Activated CD4-positive, alpha-beta T cell treated with anti-CD3 and anti-CD28 coated beads, Interleukin-2, amount 10 ng/mL, durations not matched to agents 7 days and 5 days (primary cell): ENCODE measurements at places on chromosomes 1 and 21.
A peak's percentile ranks its signal among the peaks of the same experiment; 100 is the strongest.

DNA sequence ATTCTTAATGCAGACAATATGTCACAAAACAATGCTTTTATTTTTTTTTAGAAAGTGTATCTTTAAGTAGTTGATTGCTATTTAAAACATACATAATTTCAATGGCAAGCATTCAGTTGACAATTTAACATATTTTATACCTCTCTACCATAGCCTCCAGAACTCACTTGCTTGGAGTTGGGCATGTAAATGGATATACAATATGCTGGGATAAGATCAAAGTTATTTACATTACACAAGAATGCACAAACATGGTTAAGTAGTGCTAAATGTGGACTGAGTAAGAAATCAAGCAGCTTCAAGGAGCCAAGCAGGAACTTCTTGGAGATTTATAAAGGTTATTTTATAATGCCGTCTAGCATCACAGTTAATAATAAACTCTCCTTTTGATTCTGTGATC, 17.0 kb downstream of the CLCA4 start:
- DNase-seq = no peak

DNA sequence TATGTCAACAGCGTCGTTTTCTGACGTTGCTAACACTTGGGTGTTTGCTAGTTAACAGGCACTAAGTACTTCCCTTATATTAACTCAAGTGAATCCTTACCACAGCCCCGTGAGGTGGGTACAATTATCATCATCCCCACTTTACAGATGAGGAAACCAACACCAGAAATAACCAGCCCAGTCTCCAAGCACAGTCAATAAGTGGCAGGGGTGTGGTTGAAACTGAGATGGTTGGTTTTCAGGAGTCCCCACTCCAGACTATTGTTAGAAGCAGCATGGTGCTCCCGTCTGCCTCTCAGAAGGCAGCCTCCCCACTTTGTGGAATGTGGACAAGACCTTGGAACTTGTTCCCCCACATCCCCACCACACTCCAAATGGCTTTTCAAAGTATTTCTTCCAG, 45.7 kb upstream of the ACOT11 start:
- DNase-seq = no peak

- DNase-seq = no peak
Measured at GRCh38 chr21:17059936-17060335, 452.9 kb upstream of the CXADR start.

GRCh38 chr1:13528320-13528719, 14.5 kb upstream of the LRRC38 start:
- no peak for DNase-seq

GRCh38 chr1:187878883-187879282, 1050.1 kb downstream of the PLA2G4A start:
- DNase-seq = no peak

GRCh38 chr1:39841429-39841828, 41.9 kb downstream of the TRIT1 start:
- DNase-seq = no peak

DNA sequence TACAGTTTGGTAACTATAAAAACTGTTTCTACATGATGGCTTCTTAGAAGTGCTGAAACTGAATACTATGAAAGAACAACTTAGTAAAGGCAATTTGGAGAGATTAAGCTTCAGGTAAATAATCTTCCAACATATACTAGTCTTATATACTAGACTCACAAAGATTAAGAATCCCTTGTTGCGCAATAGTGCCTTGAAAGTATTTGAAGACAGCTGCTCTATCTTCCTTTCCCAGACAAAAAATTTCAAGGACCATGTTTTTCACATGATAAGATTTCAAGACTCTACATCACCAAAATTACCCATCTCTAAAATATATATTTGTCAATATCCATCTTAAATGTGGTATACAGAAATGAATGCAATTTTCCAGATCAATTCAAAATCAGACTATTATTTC, 37.7 kb upstream of the ASPM start:
- no peak for DNase-seq

DNA sequence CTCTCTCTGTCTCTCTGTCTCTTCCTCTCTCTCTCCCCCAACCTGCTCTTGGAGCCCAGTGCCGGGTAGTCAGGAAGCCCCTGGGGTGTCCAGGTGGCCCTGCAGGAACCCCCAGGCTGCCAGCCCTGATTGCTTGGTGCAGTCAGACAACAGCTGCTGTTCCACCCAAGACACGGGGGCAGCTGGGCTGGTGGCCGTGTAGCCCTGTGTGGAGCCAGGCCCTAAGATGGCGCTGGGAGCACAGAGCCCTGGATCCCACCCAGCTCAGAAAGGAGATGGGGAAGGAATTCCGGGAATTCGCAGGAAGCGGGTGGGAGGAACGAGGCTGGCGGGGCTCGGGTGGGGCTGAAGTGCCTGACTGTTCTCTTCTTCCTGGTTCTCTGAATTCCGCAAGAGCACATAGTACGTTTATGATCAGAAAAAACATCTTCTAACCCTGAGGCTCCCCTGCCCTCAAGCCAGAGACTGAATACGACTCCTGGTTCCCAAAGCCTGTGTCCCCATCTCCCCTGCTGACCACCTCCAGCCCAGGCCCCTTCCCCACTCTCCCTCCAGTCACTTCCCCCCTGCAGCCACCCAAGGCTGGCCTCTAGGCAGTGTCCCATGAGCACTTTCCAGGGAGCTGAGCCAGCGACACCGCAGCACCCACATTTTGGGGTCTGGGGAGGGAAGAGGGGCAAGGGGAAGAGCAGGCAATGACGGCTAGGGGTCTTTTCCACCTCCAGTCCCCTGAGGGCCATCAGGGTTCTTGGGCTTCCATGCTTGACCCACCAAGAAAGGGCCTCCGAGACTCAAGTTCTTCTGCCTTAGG, 55.0 kb downstream of the WNT9A start:
- no peak for DNase-seq

GRCh38 chr1:162663086-162663485, 30.8 kb downstream of the DDR2 start:
- no peak for DNase-seq

DNA sequence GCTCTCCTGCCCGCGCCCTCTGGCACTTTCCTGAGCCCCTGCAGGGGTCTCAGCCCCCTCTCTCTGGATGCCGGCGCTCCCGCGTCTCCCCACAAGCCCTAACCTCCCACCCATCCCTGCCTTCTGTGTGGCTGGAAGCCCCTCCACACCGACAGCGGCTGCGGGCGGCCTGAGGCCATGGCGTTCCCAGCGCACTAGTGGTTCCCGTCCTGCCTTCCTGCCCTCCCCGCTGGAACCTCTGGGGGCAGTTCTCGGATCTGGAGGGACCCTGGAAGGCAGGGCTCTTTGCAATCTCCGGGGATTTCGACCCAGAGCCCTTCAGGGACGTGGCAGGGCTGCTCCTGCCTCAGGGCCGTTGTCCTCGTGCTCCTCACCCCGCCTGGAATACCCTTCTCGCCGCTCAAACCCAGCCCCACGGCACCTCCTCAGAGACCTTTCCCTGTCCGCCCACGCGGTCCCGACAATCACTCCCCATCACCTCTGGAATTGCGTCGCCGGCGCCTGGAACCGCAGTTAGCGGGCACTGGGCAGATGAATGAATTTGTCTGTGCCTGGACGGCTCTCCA, 493 bp upstream of the ESPN start:
- no peak for DNase-seq

GRCh38 chr1:52726265-52727113, at the start of gene ZYG11B:
Gene ZYG11B (plus strand): TSS chr1:52726453. CDS start chr1:52726654, 201 bp downstream.
- peak; percentile 92 for DNase-seq

DNA sequence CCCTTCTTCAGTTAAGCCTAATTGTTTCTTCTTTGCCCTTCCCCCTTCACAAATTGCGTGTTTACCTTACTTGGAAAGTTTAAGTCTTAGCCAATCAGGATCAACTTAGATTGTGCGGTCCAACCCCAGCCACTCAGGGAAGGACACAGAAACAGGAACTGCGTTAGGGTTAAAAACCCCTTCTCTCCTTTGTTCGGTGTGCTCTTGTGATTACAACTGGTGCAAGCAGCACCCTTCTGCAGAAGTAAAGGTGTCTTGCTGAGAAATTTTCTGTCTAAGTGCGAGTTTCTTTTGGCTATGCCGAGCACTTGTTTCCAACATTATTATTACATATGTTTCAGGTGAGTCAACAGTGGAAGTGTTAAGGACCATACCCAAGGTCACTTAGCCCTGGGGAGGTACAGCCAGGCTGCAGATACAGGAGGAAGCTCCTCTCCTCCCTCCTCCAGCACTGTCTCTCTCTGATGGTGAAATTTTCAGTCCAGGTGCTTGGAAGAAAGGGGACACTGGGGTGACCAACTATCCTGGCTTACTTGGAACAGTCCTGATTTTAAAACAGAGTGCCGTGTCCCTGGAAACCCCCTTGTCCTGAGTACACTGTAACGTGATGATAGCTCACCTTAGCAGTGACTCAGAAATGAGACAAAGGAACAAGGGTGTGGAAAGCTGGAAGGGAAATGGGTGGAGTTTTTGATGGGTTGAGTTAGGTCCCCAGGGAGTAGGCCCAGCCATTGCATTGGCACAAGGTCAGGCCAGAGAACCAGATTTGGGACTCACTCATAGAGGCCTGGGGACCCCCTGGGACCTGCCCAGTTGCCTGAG, 68.7 kb upstream of the KLHDC7A start:
- no peak for DNase-seq

- no peak for DNase-seq
Measured at GRCh38 chr1:203701606-203702005, 63.4 kb upstream of the LAX1 start.

DNA sequence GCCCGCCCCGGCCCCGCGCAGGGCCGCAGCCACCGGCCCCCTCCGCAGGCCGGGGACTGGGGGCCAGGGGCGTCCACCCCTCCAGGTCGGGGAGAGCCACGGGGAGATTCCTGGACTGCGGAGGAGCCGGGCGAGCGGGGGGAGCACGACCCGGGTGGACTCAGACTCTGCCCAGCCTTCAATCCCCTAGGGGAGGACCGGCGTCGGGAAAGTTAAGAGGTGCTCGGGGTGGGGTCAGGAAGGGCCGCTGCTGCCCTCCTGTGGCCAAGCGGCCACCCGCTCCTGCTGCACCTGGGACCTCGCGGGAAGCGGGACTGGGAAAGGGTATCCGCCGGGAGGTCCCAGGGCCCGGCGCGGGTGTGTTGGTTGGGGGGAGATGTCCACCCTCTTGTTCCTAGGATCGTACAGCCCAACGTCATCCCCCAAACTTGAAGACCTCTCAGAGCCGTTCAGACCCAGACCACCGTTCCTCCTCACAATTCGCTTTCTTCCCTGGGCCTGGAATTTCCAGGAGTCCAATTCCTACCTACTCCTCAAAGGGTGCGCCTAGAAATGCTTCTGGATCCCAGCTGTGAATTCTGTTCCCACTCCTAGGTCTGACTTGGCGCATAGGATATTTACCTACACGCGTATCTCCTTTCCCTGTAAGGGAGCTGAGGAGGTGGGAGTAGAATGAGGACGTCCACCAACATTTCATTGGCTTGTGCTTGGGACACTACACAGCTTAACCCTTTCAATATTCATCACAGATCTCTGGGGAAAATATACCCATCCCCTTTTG, 484 bp upstream of the RHOC start:
- peak; percentile 65 for DNase-seq

GRCh38 chr1:30414851-30415165, 308.6 kb downstream of the MATN1 start:
- no peak for DNase-seq

- no peak for DNase-seq
Measured at GRCh38 chr1:63980740-63981407, 207.1 kb downstream of the ROR1 start.

GRCh38 chr1:184825571-184825970, 70.9 kb upstream of the EDEM3 start:
- DNase-seq = no peak

DNA sequence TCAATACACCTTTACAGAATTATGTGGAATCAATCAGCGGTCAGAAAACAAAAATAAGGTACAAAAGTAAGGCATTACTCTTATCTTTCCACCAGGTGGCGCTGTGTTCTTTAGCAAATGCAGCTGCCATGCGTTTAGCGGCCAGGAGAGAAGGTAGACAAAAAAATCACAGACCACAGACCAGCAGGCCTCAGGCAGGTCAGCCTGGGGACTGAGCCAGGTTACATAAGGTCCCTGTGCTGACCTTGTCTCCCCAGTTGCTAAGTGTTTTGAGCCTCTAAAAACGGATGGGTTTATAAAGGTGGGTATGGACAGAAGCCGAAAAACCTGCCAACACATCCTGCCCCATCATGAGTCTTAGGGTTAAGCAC, 2.8 kb downstream of the RGS16 start:
- peak; percentile 82 for DNase-seq

- no peak for DNase-seq
Measured at GRCh38 chr21:39022863-39023693, 160.2 kb downstream of the PSMG1 start.

- DNase-seq = no peak
Measured at GRCh38 chr1:155171836-155172731, 1.0 kb downstream of the KRTCAP2 start.

GRCh38 chr1:32394141-32394889, at the start of gene BSDC1:
Gene BSDC1 (minus strand): TSS chr1:32394441. CDS start chr1:32394414, 27 bp downstream.
- DNase-seq = peak; percentile 99

DNA sequence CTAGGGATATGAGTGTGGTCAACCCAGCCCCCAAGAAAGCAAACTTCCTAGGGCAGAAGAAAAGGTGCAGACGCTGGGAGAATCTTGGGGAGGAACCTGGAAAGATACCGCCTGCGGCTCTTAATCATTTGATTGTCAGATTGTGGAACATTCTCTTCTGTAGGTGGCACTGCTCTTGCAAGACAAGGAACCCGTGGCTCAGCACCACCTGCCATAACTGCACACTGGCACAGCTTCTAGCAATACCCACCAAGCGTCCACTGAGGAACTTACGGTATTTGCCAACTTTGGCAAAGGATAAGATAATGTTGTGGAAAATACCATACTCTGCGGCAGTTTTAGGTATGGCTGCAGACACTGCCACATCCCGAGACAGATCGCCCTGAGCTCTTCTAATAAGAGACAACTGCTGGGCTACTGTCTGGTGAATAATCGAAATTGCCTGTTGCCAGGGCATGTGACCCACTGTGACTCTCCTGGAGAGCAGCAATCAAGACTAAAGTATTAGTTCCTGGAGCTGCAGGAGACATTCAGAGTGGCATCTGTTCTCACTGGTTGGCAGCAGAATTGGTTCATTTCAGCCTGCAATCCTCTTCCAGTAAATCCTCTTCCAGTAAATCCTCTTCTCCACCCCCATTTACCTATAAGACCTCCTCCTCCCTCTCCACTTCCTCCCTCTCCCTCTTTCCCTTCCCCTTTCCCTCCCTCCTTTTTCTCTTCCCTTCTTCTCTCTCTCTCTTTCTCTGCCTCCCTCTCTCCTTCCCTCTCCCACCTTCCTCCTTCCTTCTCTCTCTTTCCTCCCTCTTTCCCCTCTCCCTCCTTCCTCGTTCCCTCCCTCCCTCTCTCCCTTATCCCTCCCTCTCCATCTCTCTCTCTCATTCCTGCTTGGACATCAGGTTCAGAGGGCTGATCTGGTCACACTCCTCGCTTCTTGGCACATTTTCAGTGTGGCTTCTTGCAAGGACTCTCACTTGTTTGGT, 49.7 kb upstream of the B3GALT5 start:
- no peak for DNase-seq
